ENCODE measurements at places on chromosomes 7 and 10.

- no peak for DNase-seq
Measured at GRCh38 chr10:124308811-124309210, 109.9 kb downstream of the OAT start.

- DNase-seq, result no peak
Measured at GRCh38 chr10:132105302-132105995, 39.7 kb downstream of the JAKMIP3 start.

DNA sequence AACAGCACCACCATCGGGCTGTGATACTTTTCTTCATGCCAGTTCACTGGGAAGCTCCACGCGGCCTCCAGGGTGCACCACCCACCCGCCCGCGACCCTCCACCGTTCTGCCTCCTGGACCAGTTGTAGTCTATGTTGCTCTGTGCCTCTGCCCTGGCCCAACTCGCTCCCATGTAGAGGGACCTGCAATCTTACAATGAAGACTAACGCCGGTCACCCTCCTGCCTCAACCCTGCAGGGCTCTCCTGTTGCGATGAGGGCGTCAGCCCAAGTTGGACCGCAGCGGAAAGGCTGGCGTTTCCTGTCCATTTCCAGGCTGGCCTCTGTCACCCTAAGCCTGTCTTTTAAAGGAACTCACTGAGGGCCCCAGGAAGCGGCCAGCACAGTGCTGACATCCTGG is 34.9 kb downstream of the IL15RA start:
- DNase-seq, result no peak

- no peak for DNase-seq
Measured at GRCh38 chr7:98641646-98642500, 24.8 kb downstream of the NPTX2 start.

DNA sequence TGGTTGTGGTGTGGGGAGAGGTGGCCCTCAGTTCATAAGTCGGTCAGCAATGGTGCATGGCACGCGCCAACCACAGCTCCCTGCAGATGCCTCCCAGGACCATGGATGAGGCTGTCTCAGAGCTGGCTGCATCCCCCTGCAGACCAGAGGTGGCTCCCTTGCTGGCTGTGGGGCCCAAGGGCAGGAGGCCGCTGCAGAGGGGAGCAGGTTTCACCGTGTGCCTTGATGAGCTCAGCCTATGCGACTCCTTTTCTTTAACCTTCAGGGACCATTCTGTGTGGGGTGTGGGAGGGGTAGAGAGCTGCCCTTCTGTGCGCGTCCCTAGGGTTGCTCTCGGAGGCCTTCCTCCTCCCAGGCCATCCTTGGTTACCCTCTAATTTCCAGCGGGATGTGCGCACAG is 152.4 kb downstream of the ACTR3B start:
- DNase-seq, result no peak

- no peak for DNase-seq
Measured at GRCh38 chr10:101623528-101623927, 35.4 kb downstream of the DPCD start.

- DNase-seq, result no peak
Measured at GRCh38 chr10:80590585-80591125, 53.0 kb downstream of the SH2D4B start.

- no peak for DNase-seq
Measured at GRCh38 chr7:12373580-12374263, 29.9 kb downstream of the VWDE start.
